ENCODE measurements at places on chromosomes 5 and 9.

DNA sequence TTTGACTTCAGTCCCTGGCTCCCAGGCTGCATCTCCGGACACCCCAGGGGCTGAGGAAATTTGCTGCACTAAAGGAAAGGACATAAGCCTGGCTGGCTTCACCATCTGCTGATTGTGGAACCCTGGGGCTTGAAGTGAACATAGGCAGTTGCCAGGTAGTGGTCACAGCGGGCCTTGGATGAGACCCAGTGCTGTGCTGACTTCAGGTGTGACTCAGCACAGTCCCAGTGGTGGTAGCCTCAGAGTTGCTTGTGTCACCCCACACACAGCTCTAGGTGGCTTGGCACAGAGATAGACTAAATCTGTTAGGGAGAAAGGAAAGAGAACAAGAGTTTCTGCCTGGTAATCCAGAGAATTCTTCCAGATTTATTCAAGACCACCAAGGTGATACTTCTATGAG, 36.1 kb upstream of the RUSC2 start:
- DNase-seq = peak; percentile 32

DNA sequence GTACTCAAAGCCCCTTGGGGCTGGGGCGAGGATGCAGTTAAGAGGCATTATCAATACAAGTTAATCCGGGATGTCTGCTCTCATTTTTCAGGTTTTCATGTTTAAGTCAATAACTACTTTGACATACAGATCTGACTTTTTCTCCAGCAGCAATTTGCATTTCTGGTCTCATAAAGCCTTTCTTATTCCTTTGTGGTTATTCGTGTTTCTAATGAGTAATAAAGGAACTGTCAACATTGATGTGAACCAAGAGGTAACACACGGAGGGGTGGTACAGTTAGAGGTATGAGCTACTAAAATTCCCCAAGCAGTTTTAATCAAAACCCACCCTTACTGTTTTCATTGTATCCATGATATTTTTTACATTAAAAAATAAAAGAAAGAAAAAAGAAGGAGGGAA, 138.0 kb upstream of the NFIB start:
- no peak for DNase-seq

DNA sequence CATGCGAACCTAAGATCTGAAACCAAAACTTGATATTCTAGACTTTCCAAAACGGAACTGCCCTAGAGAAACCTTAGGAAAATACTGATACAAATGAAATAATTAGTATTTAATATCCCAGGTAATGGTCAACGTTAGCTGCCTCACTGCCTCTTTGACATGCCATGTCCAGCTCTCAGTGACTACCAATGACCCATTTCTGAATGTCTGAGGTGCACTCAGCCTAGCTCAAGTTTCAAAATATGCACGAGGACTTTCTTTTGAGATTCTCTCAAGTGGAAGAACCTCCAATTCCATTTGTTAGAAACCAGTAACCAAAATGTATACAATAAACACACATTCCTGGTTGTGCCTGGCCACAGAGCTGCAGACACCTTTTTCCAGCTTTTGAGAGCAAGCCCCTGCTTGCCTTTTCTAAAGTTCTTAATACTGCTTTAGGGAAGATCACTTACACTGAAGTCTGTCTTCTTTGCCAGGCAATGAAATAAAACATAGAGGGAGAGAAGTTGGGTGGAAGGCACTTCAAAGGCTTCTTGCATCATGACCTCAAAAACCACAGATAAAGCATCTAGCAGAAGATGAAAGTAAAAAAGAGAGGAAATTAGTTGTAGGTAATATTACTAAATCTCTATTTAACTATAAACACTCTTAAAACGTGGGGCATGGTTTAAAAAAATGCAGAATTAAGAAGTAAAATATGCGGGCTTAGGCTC, 87.9 kb downstream of the MRPS27 start:
- peak; percentile 80 for DNase-seq

- DNase-seq = no peak
Observed at GRCh38 chr9:34097865-34098264, 28.6 kb downstream of the DCAF12 start.

GRCh38 chr9:128720841-128721486, 3.0 kb downstream of the ZDHHC12 start:
- DNase-seq = no peak

DNA sequence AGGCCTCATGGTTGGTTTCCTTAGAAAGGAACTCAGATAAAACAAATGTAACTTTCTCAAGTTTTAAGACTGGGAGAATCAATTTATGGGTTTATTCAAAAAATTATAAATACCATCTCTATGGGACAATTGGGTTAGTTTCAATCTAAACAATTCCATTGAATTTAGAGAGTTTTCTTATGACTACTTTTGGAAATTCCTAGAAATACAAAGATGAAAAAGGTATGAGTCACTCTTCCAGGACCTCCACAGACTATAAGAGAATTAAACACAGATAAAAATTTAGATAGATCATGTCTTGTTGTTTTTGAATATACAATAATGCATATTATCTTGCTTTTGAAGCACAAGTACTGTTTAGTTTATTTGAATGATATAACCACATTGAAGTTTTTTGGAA, 188.7 kb downstream of the CHSY3 start:
- no peak for DNase-seq

DNA sequence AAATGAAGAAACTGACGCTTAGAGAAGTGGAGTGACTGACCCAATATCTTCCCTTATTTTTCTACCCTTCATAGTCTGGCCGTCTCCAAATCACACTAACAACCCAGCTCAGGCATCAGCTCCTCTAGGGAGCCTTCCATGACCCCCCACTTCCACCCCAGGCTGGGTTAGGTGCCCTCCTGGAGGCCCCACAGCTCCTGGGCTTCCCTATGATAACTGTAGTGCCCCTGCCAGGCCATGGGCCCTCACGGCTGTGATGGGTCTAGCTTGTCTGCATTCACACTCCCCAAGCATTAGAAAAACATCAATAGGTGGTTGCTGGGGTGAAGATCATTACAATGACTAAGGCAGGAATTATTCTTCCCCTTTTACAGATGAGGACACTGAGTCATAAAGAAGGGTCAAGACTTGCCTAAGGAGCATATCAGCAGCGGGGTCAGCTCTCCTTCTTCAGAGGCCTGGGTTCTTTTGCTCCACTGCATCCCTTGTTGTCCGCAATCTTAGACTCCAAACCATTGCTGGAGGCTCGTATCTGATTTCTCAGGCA, 7.3 kb downstream of the CORO2A start:
- DNase-seq = peak; percentile 13

DNA sequence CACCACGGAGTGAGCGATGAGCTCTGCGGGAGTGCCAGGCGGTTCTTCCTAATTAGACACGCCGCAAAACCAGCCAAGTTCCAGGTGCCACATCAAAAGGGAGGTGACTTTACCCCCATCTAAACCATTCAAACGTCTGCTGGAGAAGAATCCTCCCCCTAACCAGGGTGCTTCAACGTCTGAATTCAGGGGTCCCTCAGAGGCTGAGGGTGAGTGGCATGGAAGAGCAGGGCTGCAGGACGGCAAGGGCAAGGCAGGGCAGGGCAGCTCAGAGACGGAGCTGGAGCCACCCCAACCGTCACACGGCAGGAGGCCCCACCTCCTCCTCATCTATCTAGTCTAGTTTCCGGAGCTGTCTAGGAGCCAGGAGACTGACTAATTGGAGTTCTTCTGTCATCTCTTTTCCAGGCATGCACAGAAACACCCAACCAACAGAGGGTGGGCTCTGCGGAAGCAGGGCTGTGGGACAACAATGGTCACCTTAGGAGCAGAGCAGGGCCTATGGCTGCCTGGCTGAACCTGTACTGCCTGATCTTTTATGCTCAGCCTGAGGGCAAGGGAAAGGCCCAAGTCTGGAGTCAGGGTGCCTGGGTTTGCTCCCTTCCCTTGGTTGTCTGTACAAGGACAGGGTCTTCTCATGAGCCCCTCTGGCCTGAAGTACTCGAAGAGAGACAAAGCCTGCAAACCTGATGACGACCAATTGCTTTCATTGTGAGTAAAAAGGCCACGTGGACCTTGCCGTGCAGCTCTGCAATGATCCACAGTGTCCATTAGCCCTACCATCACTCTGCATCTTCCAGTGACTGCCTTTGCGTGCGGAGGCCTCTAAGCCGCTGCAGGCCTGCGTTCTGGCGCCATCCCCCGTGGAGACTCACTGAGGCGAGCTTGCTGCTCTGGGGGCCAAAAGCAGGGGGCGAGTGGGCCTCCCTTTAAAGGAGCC, 81.0 kb upstream of the SLC25A51 start:
- DNase-seq = peak; percentile 32

- DNase-seq = peak; percentile 75
Observed at GRCh38 chr5:111158105-111158744, 66.0 kb upstream of the CAMK4 start.

DNA sequence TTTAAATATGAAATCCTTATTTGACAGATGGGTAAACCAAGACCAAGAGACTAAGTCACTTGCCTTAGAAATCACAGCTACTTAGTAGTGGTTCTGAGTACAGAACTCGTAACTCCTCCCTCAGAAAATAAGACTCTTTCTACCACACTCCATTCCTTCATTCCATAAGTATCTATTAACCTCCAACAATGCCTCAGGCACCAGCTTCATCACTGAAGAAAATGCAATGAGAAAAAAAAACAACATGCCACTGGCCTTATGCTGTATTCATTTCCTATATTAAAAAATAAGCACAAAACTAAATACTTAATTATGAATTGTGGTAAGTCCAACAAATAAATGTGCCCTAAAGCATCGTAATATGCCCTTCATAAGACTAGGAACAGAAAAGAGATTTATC, 13.5 kb upstream of the FREM1 start:
- DNase-seq = no peak

- no peak for DNase-seq
Observed at GRCh38 chr9:4164356-4164755, 135.5 kb downstream of the GLIS3 start.

GRCh38 chr9:126939821-126940221, 25.2 kb downstream of the RALGPS1 start:
- no peak for DNase-seq

DNA sequence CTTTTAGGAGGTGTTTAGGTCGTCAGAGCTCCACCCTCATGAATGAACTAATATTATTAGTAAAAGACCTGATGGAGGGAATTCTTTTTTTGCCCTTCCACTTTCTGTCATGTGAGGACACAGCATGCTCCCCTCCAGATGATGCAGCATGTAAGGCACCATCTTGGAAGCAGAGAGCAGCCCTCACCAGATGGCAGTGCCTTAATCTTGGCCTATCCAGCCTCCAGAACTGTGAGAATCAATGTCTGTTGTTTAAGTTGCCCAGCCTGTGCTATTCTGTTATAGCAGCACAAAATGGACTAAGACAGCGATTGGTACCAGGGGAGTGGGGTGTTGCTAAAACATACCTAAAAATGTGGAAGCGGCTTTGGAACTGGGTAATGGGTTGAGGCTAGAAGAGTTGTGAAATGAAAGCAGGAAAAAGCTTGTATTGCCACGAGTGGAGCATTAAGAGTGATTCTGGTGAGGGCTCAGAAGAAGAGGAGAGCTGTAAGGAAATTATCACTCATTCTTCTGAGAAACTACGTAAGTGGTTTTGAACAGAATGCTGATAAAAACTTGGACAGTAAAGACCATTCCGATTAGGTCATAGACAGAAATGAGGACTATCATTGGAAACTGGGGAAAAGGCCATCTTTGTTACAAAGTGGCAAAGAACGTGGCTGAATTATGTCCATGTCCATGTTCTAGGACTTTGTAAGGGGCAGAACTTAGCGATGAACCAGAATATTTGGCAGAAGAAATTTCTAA, 28.6 kb downstream of the PTPDC1 start:
- no peak for DNase-seq

DNA sequence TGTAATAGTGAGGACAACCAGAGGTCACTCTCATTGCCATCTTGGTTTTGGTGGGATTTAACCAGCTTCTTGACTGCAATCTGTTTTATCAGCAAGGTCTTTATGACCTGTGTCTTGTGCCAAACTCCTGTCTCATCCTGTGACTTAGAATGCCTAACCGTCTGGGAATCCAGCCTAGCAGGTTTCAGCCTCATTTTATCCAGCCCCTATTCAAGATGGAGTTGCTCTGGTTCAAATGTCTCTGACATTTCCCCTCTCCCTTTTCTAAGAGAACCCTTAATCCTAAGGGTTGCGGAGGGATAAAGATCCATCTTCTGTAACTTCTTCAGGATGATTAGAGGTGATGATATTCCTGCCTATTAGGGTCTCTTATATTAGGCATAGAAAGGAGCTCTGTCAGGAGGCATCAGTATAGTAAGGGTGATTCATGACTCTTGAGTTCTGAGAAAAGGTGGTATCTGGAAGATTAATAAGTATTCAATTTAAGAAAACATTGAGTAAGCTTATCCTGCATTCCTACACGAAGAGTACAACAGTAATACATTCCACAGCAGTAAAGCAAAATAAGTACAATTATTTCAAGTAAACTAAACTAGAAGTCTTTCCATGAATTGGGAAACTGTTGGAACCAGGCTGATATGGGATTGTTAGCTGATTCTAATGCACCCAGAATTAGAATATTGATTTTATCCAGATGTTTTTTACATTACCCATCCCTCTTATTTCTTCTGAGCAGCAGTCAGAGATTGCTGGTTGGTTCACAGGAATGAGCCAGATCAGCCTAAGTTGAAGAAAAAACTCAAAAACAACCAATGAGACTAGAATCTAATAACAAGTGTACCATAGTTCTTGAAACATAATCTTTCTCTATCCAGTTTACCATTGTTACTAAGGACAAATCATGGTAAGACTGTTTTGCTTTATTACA, 39.9 kb downstream of the SHC3 start:
- DNase-seq = peak; percentile 78

- DNase-seq = peak; percentile 39
Observed at GRCh38 chr5:1652873-1653697, 129.3 kb upstream of the LPCAT1 start.

All from M059J (cell line).